Astrocyte of the cerebellum (primary cell): ENCODE measurements at places on chromosomes 7 and 10.

DNA sequence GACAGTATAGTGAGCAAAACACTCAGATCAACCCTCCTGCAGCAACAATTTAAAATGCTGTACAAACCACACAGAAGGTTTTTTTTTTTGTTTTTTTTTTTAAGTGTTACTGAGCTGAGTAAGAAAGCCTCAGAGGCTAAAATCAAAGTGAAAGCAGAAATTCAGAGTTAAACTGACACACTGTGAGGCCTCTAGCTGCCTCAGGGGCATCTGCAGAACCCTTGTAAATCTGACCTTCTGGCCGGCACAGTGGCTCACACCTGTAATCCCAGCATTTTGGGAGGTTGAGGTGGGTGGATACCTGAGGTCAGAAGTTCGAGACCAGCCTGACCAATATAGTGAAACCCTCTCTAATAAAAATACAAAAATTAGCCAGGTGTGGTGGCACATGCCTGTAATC is 7.4 kb upstream of the GNA12 start:
- no peak for DNase-seq

DNA sequence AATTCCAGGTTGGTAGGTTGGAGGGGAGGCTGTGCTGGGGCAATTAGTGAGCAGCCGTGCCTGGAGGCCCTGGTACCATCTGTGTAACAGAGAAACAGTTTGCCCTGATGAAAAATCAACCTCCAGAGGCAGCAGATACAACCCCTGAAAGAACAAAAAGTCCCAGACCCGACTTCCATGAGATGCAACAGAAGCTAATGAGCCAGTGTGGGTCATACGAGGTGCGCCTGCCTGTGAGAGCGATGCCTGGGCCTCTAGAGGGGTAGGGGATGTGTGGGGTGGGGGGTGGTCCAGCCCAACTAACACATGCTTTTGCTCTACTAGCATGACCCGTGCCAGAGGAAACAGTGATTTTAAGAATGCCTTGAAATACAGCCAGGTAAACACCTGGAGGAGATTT is 39.3 kb downstream of the CELF2 start:
- DNase-seq: no peak

DNA sequence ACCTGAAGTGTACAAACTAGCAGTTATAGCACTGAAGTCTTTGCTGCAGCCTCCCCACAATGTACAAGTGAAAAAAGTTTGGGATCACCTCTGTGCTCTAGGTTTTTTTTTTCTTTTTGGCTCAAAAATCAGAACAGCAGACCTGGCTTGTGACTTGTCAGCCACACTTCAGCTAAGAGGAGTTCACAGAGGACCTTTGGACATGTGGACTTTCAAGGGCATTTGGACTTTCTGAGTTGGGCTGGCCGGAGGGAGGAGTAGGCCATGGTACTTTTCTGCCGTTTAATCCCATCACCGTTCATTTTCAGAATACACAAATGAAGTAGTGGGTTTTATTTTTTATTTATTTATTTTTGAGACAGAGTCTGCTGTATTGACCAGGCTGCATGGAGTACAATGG is 21.9 kb upstream of the ACSL5 start:
- DNase-seq: no peak

- no peak for DNase-seq
Measured at GRCh38 chr10:86959737-86960002, 1.3 kb downstream of the SNCG start.

- DNase-seq: no peak
Measured at GRCh38 chr7:150439967-150440366, 10.5 kb upstream of the GIMAP8 start.

- peak; percentile 48 for DNase-seq
Measured at GRCh38 chr7:542713-543500, 23.3 kb upstream of the PDGFA start.
